ENCODE measurements at places on chromosomes 1 and 21. TPM values are rescaled to one million over a fixed set of nuclear protein-coding genes. Genes with fewer than 3 reads are reported as not detected.

DNA sequence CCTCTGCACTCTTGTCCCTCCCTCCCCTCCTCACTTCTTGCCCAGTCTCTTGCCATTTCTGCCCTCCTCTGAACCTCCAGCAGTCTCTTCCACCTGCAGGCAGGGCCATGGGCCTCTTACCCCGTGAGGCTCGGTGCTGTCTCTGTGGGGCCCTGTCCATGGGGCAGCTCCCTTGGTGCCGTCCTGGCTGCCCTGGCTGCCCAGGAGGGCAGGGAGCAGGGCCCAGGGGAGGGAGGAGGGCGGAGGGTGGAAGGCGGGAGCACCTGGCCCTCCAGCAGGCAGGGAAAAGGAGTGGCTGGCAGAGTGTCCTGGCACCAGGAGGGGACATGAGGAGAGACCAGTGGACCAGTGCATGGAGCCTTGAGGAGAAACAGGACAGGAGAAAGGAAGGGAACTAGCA is at the start of gene RORC:
RORC (minus strand) TSS at position 198 of the 400 bp plus-strand sequence; CDS start at position 160, 38 bp downstream.
- H3K27ac ChIP-seq, result peak within 1 kb of the TSS; percentile 98
- H3K36me3 ChIP-seq, result no peaks in the 10 kb centered on the region
- H3K4me1 ChIP-seq, result peaks cover 70% of the 10 kb centered on the region

DNA sequence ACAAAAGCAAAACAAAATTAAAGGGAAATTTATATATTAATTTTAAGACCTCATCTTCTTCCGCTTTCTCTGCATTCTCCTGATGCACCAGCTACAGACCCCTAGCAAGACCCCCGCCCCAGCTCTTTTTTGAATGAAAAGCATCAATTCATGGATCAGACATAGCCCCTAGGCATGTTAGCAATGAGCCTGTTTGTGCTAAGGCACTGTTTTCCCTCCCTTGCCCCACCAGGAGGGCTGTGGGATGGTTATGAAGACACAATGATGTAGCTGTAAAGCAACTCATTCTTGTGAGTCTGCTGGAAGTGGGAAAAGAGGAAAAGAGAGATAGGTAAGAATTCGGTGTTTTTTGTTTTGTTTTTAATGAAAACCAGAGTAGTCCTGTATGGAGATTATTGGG is 88.5 kb upstream of the ZBTB18 start:
- no peak overlapping the region for H3K4me3 ChIP-seq
- H3K27ac ChIP-seq, result no peak overlapping the region
- H3K36me3 ChIP-seq, result peaks cover 4% of the 10 kb centered on the region
- DNase-seq, result no peak
- H3K27me3 ChIP-seq, result peaks cover 48% of the 10 kb centered on the region
- H3K4me1 ChIP-seq, result peaks cover 4% of the 10 kb centered on the region

GRCh38 chr1:167438171-167439138 is 79.9 kb downstream of the CD247 start:
- no peaks in the 10 kb centered on the region for H3K27me3 ChIP-seq
- H3K36me3 ChIP-seq, result peaks cover 11% of the 10 kb centered on the region
- H3K4me1 ChIP-seq, result peaks cover 55% of the 10 kb centered on the region
- peak overlapping the region; percentile 94 for H3K27ac ChIP-seq
- no peak for DNase-seq
- peak overlapping the region; percentile 84 for H3K4me3 ChIP-seq

DNA sequence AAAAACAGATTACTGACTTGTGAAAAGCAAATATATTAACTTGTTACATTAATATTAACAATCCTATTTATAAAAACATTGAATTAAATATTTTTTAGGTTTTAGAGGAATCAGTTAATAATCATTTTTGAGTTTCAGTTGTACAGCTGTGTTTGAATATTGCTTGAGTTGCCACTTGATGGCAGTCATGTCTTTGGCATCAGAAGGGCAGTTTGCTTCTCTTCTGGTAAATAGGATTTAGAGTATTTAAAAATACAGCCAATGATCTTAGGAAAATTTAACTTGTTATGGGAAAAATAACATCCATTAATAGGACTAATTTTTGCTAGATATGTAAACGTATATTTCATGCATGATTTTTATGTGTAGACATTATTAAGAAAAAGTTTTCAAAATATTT is 234.1 kb downstream of the NCAM2 start:
- H3K27ac ChIP-seq, result no peak overlapping the region
- H3K27me3 ChIP-seq, result no peaks in the 10 kb centered on the region
- DNase-seq, result no peak

GRCh38 chr1:175232335-175232734 is 39.8 kb upstream of the KIAA0040 start:
- DNase-seq, result no peak
- H3K4me1 ChIP-seq, result peaks cover 13% of the 10 kb centered on the region
- H3K4me3 ChIP-seq, result no peak overlapping the region
- no peak overlapping the region for H3K27ac ChIP-seq

GRCh38 chr1:231763456-231763855 is 136.9 kb downstream of the DISC1 start:
- peaks cover 9% of the 10 kb centered on the region for H3K36me3 ChIP-seq
- no peak for DNase-seq
- H3K4me1 ChIP-seq, result peaks cover 2% of the 10 kb centered on the region
- no peak overlapping the region for H3K4me3 ChIP-seq
- no peak overlapping the region for H3K27ac ChIP-seq

GRCh38 chr1:175191659-175192058 is 917 bp downstream of the KIAA0040 start:
- H3K27me3 ChIP-seq, result no peaks in the 10 kb centered on the region
- peaks cover 56% of the 10 kb centered on the region for H3K4me1 ChIP-seq
- H3K4me3 ChIP-seq, result peak overlapping the region; percentile 98
- peak overlapping the region; percentile 86 for H3K27ac ChIP-seq
- peaks cover 8% of the 10 kb centered on the region for H3K36me3 ChIP-seq
- DNase-seq, result no peak

DNA sequence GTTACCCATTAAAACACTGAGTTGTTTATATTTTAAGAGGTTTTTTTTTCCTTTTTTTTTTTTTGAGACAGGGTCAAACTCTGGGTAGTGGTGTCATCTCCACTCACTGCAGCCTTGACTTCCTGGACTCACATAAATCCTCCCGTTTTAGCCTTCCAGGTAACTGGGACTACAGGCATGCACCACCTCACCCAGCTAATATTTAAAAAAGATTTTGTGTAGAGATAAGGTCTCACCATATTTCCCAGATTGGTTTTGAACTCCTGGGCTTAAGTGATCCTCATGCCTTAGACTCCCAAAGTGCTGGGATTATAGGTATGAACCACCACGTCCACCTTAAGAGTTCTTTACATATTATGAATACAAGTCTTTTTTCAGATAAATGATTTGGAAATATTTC is 146.5 kb downstream of the COQ8A start:
- DNase-seq, result no peak
- no peaks in the 10 kb centered on the region for H3K36me3 ChIP-seq
- H3K4me3 ChIP-seq, result no peak overlapping the region
- H3K27me3 ChIP-seq, result peaks cover 16% of the 10 kb centered on the region

GRCh38 chr1:228064296-228064695 is 18.2 kb upstream of the ARF1 start:
- peaks cover 34% of the 10 kb centered on the region for H3K27me3 ChIP-seq
- peaks cover 6% of the 10 kb centered on the region for H3K4me1 ChIP-seq
- no peak overlapping the region for H3K27ac ChIP-seq
- DNase-seq, result no peak
- peaks cover 5% of the 10 kb centered on the region for H3K36me3 ChIP-seq
- no peak overlapping the region for H3K4me3 ChIP-seq

DNA sequence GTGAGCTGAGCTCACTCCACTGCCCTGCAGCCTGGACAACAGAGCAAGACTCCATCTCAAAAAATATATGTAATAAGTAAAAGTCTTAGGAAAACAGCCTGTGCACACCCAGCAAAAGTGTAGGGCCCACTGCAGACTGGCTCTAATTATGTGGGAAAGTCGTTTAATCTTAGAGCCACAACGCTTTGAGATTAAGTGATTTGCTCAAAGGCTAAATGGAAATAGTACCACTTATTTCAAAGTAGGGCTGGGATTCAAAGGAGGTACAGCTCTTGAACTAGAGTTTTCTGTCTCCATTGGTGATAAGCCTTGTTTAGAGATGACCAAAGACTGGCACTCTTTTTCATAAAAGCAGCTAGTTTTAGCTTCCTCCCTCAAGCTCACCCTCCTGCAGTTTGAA is 2.2 kb downstream of the TACSTD2 start:
- DNase-seq, result no peak
- peaks cover 11% of the 10 kb centered on the region for H3K36me3 ChIP-seq
- peaks cover 24% of the 10 kb centered on the region for H3K4me1 ChIP-seq
- no peak overlapping the region for H3K4me3 ChIP-seq
- peaks cover 80% of the 10 kb centered on the region for H3K27me3 ChIP-seq

GRCh38 chr1:107976836-107977235 is 11.9 kb upstream of the VAV3 start:
- DNase-seq, result no peak
- H3K4me3 ChIP-seq, result no peak overlapping the region

DNA sequence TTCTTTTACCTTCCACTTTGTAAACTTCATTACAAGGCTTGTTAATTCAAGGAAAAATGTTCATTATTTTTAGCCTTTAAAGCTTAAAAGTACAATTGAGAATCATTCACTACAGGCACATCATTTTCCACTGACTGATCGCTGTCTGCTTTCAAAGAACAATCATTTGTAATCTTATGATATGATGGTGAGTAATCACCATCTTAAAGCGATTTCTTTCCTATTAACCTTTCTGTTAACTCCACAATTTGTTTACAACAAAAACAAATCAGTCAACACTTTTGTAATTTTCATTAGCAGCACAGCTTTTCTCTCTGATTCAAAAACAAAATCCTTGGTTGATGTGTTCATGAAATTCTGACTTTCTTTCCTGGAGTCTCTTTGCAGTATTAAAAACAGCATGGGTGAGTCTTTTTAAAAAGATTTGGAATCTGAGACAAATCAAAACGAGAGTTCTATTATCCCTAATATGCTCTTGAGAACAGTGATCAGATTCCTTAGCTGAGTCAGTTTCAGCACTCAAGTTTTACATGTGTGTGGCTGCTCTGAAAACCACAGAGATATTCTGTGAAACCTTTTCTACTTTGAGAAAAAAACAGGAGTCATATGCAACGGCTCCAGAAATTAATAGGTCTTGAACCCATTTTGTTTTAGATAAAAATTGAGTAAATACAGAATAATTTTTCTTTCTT is 145.8 kb upstream of the TMPRSS15 start:
- H3K36me3 ChIP-seq, result no peaks in the 10 kb centered on the region
- no peaks in the 10 kb centered on the region for H3K4me1 ChIP-seq
- H3K27me3 ChIP-seq, result no peaks in the 10 kb centered on the region
- H3K27ac ChIP-seq, result no peak overlapping the region
- DNase-seq, result no peak

GRCh38 chr1:195376190-195376589 is 1232.0 kb downstream of the KCNT2 start:
- H3K27ac ChIP-seq, result no peak overlapping the region
- H3K4me1 ChIP-seq, result no peaks in the 10 kb centered on the region
- no peak for DNase-seq
- H3K36me3 ChIP-seq, result no peaks in the 10 kb centered on the region

GRCh38 chr1:233368789-233369130 is 41.2 kb downstream of the MAP3K21 start:
- H3K4me1 ChIP-seq, result peaks cover 3% of the 10 kb centered on the region
- no peak overlapping the region for H3K4me3 ChIP-seq
- H3K27me3 ChIP-seq, result no peaks in the 10 kb centered on the region
- peak overlapping the region; percentile 21 for H3K27ac ChIP-seq
- no peak for DNase-seq

RGS16 gene
- total RNA-seq, result 23.5 TPM

CGN gene
- 0.75 TPM for total RNA-seq

DNAJC11 gene
- total RNA-seq, result 39.3 TPM

MATN1 gene
- total RNA-seq, result 3.7 TPM

CC2D1B gene
- 41.8 TPM for total RNA-seq

IL10 gene
- total RNA-seq, result 0.20 TPM

POGZ gene
- 105 TPM for total RNA-seq

ATP1A2 gene
- total RNA-seq, result not detected

GJC2 gene
- total RNA-seq, result 0.94 TPM

PPM1J gene
- 0.42 TPM for total RNA-seq
